Panc1 (cell line): ENCODE measurements at places on chromosomes 4 and X. TPM values are rescaled to one million over a fixed set of nuclear protein-coding genes. Genes with fewer than 3 reads are reported as not detected.

GRCh38 chr4:7335344-7336066 lies 99.2 kb downstream of the PSAPL1 start:
- no peak overlapping the region for H3K27ac ChIP-seq
- H3K4me1 ChIP-seq, result no peaks in the 10 kb centered on the region
- no peaks in the 10 kb centered on the region for H3K27me3 ChIP-seq
- no peaks in the 10 kb centered on the region for H3K36me3 ChIP-seq
- DNase-seq, result no peak
- no peak overlapping the region for H3K4me3 ChIP-seq

DNA sequence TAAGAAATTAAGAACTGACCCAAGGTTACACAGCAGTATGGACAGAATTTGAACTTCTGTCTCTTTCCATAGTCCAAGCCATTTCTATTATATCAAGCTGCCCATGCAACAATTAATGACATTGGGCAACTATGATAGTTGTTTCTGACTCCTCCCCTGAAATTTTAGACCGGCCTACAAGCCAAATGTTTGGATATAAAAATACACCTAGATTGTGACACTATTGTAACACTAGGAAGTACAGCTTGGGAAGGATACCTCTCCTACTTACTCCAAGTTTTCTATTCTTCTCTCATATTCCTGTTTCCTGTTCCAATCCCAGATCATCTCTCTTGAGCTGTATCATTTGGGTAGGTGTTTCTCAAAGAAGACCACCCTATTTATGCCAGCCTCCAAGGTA lies 43.5 kb downstream of the RCHY1 start:
- no peaks in the 10 kb centered on the region for H3K4me1 ChIP-seq
- no peaks in the 10 kb centered on the region for H3K27me3 ChIP-seq
- H3K4me3 ChIP-seq, result no peak overlapping the region
- H3K27ac ChIP-seq, result no peak overlapping the region

DNA sequence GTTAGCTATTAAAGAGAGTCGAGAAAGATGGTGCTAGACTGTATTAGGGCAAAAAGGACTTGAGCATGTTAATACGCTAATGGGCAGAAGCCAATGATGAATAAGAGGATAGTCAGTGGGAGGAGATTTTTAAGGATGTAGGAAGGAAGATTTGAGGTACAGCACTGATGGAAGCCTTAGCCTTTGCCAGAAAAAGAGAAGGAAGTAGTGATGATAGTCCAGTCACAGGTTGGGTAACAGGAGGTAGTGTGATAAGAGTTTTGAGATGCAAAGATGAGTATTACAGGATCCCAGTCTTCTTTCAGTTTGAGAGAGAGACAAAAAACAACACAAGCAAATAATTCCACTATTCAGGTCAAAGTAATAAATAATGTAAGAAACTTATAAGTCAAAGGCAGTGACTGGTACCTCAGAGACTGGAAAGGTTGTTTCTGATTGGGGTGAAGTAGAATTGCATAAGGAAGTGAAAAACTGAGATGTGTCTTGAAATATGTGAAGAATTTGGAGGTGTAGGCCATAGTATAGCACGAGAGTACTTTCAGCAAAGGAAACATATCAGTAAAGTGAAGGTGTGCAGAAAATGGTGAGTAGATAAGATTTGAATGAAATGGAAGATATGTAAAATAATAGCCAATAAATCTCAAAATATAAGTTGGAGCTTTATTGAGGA lies 22.1 kb upstream of the NDNF start:
- H3K27me3 ChIP-seq, result no peaks in the 10 kb centered on the region
- H3K4me3 ChIP-seq, result no peak overlapping the region
- no peaks in the 10 kb centered on the region for H3K4me1 ChIP-seq
- H3K36me3 ChIP-seq, result no peaks in the 10 kb centered on the region
- H3K27ac ChIP-seq, result no peak overlapping the region

DNA sequence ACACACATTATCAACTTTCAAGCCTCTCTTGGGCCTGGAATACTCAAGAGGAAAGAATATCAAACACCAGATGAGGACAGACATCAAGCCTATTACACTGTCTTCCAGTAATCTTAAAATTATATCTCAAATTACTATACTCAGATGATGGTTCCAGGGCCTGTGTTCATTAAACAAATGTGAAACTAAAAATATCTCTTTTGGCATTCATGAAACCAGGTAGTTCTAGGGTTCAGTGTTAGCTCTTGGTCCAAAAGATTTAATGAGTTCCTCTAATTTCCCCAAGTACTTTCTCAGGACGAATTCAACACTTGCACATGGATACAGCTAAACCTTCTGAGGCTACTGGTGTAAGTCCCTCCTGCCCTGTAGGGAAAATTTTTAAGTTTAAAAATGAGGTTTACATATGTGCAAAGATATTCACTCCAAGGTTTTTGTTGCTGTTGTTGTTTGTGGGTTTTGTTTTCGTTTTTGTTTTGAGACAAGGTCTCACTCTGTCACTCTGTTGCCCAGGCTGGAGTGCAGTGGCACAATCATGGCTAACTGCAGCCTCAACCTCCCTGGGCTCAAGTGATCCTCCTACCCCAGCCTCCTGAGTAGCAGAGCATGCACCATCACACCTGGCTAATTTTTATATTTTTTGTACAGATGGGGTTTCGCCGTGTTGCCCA lies 79.4 kb downstream of the USP46 start:
- DNase-seq, result no peak
- no peak overlapping the region for H3K4me3 ChIP-seq
- H3K4me1 ChIP-seq, result no peaks in the 10 kb centered on the region
- H3K36me3 ChIP-seq, result no peaks in the 10 kb centered on the region
- no peaks in the 10 kb centered on the region for H3K27me3 ChIP-seq

- H3K4me1 ChIP-seq, result peaks cover 12% of the 10 kb centered on the region
- H3K36me3 ChIP-seq, result no peaks in the 10 kb centered on the region; the same call in none of the 2 replicates
- no peaks in the 10 kb centered on the region for H3K27me3 ChIP-seq
These were observed 560 bp upstream of the TMSB4X start for GRCh38 chrX:12974305-12974795.

PLAC1 gene
- 0.51 TPM for total RNA-seq

TRIM60 gene
- total RNA-seq, result not detected

PABPC5 gene
- not detected for total RNA-seq
